ENCODE measurements at places on chromosomes 3 and 15.

GRCh38 chr3:18717598-18717997 lies 292.5 kb upstream of the SATB1 start:
- DNase-seq = no peak

DNA sequence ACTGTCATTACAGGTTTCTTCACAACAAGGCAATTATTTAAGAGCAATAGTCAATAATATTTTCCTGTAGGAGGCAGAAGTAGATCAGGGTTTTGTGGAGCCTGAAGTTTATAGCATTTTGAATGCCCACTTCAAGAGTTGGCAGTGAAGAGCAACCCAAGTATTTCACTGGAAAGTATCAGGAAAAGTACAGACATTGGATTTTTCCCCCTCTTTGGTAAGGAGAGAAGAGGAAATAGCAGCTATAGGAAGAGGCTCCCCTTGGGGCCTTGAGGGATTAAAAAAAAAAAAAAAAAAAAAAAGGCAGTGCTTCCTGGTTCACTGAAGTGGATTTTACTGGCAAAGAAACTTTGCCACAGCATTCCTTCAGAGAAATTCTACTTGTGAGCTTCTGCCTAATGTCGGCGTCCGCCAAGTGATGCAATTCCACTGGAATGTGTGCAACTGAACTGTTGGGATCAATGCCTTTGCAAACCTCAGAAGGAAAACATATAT lies 5.7 kb upstream of the CNTN6 start:
- DNase-seq = no peak

GRCh38 chr3:112297714-112298113 lies 3.7 kb upstream of the SLC9C1 start:
- DNase-seq = no peak

GRCh38 chr3:126373146-126373613 lies 16.0 kb upstream of the KLF15 start:
- no peak for DNase-seq

GRCh38 chr3:111961461-111962164 lies 17.2 kb upstream of the ABHD10 start:
- DNase-seq = no peak

DNA sequence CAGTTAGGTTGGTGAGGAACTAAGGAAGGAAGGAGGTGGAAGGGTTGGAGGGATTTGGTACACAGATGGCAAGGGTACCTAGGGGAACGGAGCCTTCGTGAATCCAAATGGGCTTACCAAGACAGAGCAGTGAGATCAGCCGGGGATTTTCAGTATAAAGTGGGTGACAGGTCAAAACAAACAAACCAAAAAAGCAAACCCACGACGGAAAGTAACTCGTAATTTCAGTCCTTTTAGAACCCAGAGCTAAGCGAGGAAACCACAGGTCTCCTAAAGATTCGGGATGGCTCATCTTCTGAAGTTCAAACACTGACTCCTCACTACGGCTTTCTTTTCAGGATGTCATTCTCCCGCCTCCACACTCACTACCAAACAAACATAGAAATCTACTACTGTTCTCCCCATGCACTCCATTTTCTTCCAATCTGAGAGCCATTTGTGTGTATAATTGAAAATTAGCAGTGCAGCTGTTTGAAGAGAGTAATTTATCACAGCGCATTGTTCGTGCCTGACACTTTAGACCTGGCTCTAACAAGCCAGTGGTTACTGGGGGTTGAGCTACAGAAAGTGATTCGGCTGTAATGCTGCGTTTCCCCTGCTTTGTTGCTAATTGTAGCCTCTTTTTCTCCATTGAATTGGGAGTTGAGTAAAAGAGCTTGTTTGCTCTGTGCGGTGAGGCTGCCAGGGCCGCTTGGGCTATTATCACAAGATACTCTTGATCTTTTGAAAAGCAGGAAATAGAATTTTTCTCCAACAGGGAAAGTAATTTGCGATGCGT lies 64.7 kb upstream of the CCDC39 start:
- DNase-seq = no peak

GRCh38 chr3:99915906-99916432 lies 98.3 kb downstream of the CMSS1 start:
- no peak for DNase-seq

DNA sequence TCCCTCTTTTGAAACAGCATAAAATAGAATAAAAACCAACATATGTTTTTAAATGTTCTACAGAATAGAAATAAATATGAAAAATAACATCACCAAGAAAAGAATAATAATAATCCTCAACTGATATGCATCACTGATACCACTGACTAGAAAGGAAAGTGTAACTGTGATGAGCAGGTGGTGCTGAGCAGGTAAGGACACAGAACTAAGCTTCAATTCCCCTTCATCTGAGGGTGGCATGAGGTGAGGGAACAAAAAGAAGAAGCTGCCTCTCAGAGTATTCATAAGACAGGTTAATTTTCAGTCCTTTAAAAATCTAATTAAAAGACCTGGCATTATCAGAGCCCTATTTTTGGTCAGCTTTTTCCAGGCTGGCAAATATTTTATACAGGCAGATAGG lies 216.3 kb downstream of the PLCH1 start:
- no peak for DNase-seq

DNA sequence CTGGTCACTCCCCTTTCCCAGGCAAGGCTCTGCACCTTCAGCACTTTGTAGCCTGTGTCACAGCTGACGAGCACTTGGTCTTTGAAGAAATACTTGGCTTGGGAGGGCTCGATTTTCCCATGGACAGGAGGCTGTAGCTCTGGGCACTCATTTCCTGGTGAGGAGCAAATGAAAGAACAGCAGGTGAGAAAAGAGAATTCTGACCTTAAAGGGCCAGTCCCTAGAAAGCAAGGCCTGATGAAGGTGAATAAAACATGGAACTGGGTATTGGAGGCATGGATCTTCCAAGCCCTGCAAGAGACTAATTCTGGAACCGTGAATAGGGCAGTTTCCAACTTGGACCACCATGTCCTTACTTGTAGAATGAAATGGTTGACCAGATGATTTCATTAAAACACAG lies 39.9 kb downstream of the MASP1 start:
- no peak for DNase-seq

GRCh38 chr15:74609938-74610301 lies 5.7 kb upstream of the CLK3 start:
- no peak for DNase-seq

- DNase-seq = no peak
These were observed 384.2 kb downstream of the CGGBP1 start for GRCh38 chr3:87674397-87675161.

DNA sequence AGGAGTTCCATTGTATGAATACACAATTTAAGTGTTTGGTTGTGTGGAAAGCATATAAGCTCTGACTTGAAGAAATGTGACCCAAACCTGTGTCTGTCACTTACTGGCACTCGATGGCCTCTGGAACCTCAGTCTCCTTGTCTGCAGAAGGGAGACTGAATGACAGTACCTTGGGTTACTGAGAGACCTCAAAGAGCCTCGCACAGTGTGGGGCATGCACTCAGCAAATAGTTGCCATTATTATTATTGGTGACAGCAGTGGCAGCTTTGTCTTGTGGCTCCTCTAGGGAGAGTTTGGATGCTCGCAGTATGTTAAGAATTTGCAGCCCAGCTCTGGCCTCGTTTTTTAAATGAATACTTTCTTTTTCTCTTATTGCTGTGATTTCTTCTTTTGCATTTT lies 43.4 kb downstream of the EEFSEC start:
- no peak for DNase-seq

DNA sequence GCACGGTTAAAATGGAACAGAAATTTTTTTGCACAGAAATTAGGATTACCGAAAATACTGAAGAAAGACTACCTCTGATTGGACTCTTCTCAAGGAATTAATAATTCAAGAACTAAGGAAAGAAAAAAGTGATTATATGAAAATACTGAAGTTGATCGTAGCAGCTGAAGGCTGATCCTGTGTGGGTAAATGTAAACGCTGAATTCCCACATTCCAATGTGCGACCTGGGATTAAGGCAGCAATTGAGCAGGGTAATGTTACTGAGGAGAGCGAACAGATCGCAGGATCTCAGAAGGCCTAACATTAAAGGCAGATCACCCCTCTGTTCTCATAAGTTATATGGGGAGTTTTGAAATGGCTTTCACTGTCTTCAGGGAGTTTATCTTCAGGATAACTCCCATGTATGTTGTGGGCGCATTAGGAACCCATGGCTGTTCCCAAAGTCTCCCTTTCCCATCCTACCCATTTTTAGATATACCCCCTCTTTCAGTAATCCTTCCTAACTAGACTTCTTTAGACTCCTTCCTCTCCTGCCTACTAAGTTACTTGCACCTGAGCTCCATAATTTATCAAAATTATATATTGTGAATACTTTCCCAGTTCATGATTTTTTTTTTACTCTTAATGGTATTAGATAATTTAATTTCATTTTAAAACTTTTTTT lies 1.0 kb upstream of the UBL7 start:
- DNase-seq = no peak

DNA sequence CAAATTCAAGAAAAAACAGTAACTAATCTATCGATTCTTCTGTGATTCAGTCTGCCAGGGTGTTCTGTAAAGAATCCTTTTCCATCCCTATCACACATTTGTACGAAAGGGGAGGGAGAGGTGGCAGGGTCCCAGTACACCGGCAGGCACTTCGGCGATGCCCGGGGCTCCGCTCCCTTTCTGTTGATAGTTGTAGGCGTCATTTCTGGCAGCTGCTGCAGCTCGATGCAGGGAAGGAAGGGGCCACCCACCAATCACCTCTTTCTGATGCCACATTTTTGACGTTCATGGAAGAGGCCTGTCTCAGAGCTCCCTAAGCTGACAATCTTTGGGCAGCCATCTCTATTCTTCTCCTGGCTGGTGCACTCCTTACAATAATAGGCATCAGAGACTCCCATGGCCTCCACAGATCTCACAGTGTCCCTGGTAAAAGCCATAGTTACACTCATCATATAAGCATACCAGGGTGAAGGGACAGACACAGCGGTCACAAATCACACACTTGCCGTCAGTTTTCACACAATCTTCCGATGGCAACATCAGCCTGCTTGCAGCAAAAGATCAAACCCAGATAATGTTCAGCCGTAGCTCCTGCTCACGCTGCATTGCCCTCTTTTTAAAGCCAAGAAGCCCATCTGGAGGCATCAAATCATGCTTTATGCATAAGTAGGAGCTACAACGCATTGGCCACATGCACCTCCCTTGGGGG lies 60.8 kb upstream of the ZBTB38 start:
- DNase-seq = no peak

GRCh38 chr3:81770710-81771109 lies 9.3 kb upstream of the GBE1 start:
- no peak for DNase-seq

GRCh38 chr3:23663246-23663645 lies 142.5 kb upstream of the UBE2E1 start:
- DNase-seq = no peak

GRCh38 chr3:11300970-11301369 lies 28.8 kb downstream of the ATG7 start:
- no peak for DNase-seq

- no peak for DNase-seq
These were observed 17.1 kb downstream of the SLC9A9 start for GRCh38 chr3:143831208-143831607.

GRCh38 chr15:72380743-72381142 lies 4.9 kb upstream of the HEXA start:
- no peak for DNase-seq

DNA sequence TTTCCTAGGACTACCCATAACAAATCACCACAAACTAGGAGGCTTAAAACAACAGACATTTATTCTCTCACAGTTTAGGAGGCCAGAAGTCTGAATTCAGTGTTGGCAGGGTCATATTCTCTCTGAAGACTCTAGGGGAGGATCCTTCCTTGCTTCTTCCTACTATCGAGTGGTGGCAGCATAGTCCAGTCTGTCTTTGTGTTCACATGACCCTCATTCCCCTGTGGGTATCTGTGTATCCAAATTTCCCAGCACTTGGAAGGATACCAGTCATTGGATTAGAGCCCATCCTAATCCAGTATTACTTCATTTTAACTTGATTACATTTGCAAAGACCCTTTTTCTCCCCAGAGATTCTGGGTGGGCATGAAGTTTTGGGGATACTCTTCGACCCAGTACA lies 63.8 kb downstream of the GMPS start:
- DNase-seq = no peak

DNA sequence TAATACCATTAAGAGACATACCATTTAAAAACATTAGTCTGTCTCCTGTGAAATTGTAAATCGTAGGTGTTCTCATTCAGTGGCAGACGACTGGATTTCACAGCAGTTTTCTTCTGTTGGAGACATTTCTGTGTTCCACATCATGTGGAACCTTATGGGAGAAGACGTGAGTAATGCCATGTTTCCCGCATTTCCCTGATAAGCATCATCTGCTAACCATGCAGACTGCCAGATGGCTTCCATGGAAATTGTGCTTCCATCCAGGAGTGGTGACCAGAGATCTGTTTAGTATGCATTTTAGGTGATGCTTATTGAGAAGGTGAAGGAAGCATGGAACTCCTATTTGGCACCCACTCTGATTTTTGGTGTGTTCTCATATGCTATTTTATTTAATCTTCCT lies 28.4 kb upstream of the ST3GAL6 start:
- no peak for DNase-seq

GRCh38 chr3:2036076-2036475 lies 62.6 kb upstream of the CNTN4 start:
- DNase-seq = no peak

DNA sequence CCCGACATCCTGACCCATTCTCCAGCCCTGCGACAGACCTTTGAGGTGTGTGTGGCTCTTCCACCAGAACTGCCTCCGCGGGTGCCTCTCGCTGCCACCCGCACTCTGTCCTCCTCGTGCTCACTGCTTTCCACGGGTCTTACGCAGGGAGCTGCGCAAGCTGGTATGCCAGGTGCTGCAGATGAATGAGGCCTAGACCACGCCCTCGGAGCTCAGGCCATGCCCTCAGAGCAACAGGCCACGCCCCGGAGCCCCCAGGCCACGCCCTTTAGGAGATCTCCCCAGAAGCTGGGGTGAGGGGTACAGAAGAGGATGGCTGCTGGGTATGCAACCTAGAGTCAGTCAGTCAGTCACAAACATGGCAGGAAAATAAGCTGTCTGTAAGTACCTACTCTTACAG lies 300.3 kb downstream of the GABRG3 start:
- DNase-seq = no peak

DNA sequence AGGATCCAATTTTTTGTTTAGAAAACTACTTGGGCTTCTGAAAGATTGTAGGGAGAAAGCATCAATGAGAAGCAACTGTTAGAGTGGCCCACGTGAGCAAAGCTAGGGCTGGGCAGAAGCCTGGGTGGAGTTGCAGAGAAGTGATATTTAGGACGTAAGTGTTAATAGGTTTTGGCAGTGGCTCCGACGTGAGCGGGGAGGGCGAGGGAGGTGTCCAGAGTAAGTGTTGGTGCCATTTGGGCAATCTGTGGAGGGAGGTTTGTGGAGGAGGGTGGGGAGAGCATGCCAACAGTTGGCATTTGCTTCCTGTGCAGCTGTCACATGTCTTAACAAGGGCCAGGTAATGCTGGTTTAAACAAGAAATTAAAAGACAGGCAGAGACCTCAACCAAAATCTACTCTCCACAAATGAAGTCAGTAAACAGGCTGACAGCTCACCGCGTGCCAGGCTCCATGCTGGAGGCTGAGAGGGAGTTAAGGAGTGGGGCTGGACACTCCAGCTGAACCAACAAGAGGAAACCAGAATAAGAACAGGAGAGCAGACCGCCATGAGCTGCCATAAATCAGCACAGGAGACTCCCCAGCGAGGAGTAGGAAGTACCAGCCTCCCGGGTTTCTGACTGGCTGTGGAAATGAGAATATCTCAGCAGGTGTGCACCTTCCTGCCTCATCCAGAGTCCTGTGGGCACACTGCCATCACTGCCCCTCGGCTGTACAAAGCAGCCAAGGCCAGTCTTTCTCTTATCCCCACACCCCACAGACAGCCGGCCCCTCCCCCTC lies 232.6 kb downstream of the ABHD5 start:
- no peak for DNase-seq

GRCh38 chr15:38823263-38823662 lies 258.6 kb upstream of the RASGRP1 start:
- DNase-seq = no peak

Measured in nucleus accumbens (tissue), 56 donors.